Common myeloid progenitor, CD34-positive (primary cell): ENCODE measurements at places on chromosomes 5 and 9.

DNA sequence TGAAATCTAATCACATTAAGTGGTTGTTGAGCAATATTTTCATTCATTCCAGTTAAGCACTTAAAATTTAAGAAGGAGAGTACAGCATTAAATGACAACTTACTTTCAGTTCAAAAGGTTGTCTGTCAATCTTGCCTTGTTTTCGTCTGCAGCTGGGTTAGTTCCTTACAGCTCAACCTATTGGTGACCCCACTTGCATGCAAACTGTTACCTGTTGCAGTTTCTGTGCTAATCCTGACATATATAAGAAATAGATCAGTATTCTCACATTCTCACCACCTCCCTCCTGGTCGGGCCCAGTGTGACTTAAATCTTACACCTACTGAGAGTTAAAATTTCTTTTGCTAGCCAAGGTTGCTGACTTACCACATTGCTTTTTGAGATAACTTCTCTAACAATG is 191.8 kb upstream of the SMC2 start:
- no peak for DNase-seq

DNA sequence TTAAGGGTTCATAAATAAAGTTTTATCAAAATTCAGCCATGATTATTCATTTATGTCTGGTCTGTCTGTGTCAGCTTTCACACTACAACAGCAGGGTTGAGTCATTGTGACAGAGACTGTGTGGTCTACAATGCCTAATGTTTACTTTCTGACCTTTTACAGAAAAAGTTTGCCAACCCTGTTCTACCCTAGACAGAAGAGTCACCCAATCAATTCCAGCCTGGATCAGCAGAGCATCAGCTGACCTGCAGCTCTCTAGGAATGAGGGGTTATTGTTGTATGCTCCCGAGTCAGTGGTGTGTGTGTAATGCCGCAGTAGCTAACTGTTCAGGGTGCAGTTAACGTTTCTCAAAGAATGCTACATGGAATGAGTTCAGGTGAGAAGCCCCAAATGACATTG is 87.3 kb downstream of the HRH2 start:
- DNase-seq = no peak

DNA sequence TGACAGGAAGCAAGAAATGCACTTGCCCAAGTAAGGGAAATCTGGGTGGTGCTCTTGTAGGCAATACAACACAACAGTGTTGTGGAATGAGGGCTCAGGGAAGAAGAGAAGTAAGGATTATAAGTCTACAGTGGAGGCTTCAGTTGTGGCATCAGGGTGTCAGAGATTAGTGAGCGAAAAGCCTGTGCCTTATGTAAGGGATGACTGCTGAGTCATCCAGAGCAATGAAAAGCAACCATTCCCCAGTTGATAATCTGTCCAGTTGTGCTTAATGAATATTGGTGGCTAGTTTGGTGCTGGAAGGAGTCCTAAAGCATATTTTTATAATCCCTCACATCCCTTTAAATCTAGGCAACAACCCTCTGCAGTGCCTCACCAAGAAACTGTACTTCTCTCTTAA is 42.0 kb downstream of the FBXO38 start:
- DNase-seq = peak; percentile 11

- no peak for DNase-seq
These were observed 621 bp upstream of the GCNT4 start for GRCh38 chr5:75053054-75053303.

- DNase-seq = no peak
These were observed 192.7 kb downstream of the GOLPH3 start for GRCh38 chr5:31981361-31981945.

GRCh38 chr5:145953202-145953601 is 16.8 kb downstream of the SH3RF2 start:
- no peak for DNase-seq

GRCh38 chr5:133818031-133818431 is 150.4 kb downstream of the C5orf15 start:
- DNase-seq = no peak

GRCh38 chr5:119370486-119370885 is 14.7 kb downstream of the TNFAIP8 start:
- DNase-seq = no peak

DNA sequence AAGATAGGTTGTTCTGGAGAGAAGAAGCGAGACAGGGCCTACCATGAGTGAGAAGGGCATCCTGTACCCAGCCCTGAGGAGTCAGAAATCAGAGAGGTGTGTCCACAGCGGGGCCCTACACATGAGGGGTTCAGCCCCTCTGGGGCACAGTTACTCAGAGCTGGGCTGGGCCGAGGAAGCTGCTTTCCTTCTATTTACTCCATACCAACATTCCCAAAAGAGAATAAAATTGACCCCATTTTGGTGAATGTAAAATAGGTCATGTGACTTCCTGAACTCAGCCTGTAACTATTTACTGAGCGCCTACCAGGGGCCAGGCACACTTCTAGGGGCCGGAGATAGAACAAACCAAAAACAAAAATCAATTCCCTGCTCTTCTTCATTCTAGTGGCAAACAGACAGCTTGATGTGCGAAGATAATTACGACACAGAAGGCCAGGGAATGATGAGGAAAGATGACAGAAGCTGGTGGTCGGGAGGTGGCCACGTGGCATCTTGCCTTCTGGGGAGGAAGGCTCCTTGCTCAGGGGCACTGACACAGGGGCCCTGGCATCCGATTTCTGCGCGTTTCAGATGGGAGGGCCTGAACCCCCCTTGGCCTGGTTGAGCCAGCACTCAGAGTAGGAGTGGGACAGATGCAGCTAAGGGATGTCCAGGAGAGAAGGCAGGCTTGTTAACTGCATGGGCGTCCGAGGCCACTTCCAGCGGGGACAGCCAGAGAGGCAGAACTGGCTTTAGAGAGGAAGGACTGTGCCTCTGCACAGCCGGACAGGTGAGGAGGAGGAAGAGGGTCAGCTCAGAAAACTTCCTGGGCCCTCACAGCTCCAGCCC is 121.8 kb downstream of the NSG2 start:
- DNase-seq = no peak

- DNase-seq = no peak
These were observed 26.1 kb downstream of the DNAI1 start for GRCh38 chr9:34484678-34485077.

- DNase-seq = no peak
These were observed 76.5 kb upstream of the PJA2 start for GRCh38 chr5:109486200-109486804.

DNA sequence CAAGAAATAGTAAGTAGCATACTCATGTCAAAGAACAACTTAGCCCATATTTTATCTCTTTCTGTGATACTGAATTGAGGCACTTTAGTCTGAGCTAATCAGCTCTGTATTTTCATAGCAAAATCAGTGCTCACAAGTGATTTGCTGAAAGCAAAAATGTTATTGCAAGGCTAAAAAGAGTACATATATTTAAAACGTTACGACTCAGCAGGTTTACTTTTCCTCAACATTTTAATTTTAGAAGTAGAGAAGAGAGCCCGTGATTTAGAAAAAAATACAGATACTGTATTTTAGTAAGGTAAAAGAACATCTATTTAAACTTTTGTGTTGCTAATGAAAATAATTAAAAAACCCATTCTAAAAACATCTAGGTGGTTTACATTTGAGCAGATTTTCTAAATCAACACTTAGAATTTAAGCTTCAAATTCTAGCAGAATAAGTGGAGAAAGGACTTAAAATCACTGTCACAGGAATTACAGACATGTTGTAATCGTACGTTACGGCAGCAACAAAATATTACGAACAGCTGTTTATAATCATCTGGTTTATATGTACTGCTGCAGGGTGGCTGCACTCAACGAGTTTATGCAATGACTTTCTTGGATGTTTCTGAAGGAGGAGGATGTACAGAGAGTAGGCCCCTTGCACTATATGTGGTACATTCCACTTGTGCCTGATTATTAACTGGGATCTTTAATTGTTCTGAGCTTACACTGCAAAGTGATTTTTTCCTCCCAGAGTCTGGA is 20.1 kb downstream of the SREK1 start:
- no peak for DNase-seq

GRCh38 chr9:110958847-110959246 is 79.4 kb downstream of the LPAR1 start:
- DNase-seq = peak; percentile 11

DNA sequence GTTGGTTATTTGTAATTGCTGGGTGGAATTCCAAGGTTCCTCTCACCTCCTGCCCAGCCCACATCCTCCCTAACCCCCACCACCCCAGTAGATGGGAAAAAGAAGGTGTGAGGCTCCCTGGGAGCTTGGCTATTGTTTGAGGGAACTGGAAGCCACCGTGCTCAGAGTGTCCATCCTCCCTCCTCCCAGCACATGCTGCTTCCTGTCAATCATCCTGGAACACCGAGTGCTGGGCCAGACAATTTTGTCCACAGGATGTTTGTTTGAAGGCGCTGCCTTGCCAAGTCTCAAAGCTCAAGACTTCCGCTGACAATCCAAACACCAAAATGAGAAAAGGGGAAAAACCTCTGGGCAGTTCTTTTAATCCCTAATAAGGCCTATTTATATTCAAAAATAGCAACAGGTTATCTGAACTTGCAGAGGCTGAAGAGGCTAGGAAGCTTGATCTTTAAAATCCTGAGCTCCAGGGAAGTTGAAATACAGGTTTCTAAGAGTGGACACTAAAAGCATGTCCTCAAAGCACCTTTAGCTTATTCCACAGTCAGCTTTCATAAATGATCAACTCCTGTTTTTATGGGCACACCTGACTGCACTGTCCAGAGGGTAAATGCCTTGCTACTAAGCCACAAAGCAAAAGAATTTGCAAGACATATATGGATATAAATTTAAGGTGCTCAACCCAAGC is 286.7 kb downstream of the NFIB start:
- no peak for DNase-seq

- no peak for DNase-seq
These were observed 313.0 kb downstream of the CETN3 start for GRCh38 chr5:90096415-90097081.

DNA sequence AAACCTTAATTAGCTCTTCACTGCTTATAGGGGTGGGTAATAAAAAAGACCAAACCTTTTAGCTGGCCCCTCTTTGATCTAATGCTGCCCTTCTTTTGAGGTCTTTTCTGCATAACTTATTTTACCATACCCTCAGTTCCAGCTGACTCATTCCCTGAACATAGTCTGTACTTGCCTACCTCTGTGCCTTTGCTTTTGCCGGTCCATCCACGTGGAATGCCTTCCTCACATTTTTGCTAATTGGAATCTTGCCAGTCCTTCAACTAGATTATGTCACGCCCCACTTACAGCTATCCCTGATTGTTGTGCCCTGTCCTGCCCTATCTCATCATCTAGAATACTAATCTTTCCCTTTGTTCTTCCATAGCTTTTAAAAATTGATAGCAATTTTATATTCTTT is 44.2 kb downstream of the FAF2 start:
- no peak for DNase-seq

DNA sequence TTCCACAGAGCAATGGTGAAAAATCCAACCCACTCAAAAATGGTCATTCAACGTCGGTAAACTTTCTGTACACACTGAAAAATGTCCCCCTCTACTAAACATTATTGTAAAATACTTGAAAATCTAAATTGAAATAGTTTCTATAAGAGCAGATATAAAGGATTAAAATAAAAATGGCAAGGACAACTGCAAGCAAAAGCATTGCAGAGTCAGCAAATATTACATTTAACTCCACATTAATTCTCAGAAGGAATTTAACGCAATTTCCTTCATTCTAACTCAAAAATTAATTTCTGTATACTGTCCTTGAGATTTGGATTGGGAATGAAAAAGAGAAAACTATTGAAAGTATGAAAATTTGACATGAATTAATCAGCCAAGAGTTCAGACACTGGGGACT is 64.4 kb upstream of the SSBP2 start:
- DNase-seq = no peak

GRCh38 chr5:42494414-42494813 is 71.2 kb downstream of the GHR start:
- no peak for DNase-seq

DNA sequence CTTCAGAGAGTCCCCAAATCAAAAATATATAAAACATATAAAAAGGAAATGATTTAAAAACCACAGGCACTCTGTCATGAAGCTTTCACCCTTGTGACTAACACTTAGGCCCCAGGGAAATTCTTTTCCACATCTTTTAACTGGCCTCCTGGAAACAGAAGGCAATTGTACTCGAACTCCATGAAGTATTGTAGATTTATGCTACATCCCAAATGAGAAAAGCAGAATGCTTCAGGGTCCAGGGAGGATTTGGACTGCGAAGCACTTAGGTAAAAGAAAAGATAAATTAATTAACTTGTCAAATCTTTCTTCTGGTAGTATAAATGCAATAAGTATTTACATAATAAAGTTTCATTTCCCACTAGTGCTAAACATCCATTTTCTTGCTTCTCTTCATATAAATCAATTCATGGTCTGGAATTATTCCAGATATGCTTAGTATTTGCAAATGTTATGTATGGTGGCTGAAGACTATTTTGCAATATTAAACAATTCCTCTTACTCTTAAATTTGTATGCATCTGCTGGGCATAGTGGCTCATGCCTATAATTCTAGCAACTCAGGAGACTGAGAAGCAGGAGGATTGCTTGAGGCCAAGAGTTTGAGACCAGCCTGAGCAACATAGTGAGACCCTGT is 64.9 kb upstream of the ELL2 start:
- DNase-seq = no peak

GRCh38 chr5:73482383-73483136 is 15.7 kb upstream of the BTF3 start:
- DNase-seq = no peak

DNA sequence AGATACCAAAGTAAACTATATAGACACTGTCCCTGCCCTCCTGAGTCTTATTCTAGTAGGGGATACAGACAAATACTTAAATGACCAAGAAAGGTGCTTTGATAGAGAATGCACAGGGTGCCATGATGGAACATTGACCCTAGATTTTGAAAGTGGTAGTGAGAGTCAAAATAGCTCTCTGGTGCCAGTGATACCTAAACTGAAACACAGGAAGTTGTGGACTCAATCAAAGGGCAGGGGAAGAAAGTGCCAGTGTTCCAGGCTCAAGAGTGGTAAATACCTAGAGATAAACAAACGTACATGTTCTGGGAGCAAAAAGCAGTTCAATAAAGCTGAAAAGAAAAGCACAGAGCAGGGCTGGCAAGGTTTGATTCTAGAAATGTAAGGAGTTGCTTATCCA is 267.6 kb downstream of the ISL1 start:
- no peak for DNase-seq

- DNase-seq = no peak
These were observed at the start of gene TPM2 for GRCh38 chr9:35689542-35690293. TPM2 (minus strand) TSS chr9:35689925; CDS start chr9:35689817, 108 bp downstream.

- DNase-seq = no peak
These were observed 265.1 kb downstream of the PSAT1 start for GRCh38 chr9:78562021-78562420.

DNA sequence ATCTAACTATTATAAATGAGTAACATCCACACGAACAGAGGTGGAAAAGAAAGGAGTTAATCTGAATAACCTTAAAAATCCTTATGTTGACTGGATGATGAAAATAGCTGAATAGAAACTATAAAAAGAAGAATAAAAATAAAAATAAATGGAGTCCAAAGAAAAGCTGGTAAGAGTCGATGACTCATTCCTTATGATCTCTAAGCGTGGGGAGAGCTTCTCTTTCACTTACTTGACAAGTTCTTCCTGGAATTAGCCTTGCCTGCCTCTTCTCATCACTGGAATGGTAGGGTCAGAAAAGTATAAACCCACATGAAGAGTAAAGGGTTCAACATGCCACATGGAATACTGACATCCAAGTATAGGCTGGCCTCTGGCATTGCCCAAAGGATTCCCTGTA is 477.0 kb upstream of the RGMB start:
- DNase-seq = no peak
